GM20000 (cell line): ENCODE measurements at places on chromosomes 12 and 14.
A peak's percentile ranks its signal among the peaks of the same experiment; 100 is the strongest.

DNA sequence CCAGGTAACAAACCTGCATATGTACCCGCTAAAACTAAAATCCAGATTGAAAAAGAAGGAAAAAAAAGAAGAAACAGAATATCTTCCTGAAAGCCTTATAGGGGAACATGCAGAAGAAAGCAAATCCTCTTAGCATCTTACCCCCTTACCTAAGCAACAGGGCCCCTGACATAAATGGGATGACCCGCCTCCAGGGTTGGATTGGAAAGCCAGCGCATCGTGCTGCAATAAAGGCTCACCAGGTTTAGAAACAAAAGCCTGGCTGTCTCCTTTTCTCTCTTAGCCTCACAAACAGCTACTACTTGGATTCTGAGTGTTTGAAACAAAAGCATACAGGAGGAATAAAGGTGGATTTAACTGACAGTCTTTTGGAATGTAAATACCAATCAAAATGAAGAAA lies 13.8 kb upstream of the ADCK1 start:
- DNase-seq = no peak

- no peak for DNase-seq
Observed at GRCh38 chr12:91604897-91605296, 422.3 kb upstream of the DCN start.

DNA sequence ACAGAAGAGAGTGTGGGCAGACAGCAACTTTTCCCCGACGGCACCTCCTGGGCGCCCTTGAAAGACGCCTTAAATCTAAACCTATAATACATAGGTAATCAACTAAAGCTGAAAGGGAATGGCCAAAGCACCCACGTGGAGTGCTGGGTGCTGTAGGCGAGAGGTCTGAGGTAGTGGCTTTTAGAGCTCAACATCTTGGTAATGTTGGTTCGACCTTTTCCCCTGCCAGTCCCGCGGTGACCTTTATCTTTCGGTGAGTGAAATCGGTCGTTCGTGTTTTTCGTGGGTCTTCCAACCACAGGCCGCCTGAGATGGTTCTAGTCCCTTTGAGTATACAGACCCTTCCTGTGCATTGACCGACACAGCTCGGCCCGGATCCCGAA lies 9.1 kb downstream of the OR6S1 start:
- DNase-seq = no peak

DNA sequence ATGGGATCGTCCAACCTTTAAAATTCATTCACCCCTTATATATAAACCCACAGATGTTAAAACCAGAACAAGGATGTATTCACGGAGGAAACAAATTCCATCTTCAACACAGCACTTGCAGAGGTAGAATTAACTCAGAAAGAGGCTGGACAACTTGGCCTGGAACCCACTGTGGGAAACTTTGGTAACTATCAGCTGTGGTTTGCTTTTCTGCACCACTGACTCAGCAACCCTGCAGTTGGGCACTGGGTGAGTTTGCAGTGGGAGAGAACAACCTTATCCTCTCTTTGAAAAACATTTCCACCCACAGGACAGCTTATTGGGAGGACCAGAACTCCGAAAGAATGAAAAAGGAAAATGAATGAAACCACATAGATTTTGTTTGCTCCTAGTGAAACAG lies 66.3 kb downstream of the ZNF664 start:
- DNase-seq = no peak

DNA sequence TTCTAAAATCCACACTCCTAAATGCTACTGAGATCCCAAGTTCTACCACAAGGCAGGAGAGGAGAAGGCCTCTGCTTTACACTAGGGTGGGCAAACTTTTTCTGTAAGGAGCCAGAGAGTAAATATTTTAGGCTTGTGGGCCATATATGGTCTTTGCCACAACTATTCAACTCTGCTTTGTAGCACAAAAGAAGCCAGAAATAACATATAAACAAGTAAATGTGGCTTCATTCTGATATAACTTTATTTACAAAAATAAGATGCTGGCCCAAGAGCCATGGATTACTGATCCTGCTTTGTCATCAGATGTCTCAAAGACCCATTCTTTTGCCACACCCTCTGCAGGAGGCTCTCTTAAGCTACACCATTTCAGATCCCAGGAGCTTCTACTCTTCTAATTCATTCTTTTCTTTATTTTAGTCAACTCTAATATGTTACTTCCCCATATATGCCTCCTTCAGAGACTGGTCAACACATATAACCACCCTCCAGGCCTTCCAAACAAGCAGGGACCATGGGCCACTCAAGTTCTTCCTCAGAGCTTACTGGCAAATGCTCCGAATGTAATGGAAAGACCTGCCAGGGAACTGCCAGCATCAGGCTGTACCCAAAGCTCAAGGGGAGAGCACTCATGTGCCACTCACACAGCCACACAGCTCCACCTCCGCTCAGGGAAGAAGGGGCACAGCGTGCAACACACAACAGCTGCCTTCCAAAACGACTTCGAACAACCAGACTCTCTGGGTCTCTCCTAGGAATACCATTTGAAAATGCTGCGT lies 15.6 kb downstream of the APPL2 start:
- DNase-seq = no peak

DNA sequence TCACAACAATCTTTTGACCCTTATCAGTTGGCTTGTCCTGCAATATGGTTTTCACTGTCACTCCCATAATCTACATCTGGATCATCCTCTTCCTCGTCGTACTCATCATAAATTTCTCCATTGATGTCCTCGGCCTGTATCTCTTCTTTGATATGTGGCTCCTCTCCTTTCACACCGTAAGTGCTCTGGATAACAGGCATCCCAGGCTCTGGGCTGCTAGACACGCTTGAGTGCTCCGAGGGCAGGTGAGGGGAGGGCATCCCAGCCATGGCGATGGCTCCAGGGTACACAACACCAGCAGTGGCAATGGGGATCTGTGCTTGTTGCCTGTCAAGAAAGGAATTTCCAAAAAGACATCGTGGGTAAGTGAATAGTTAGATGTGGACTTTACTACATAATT lies 415.3 kb downstream of the SOX5 start:
- DNase-seq = no peak

GRCh38 chr12:105252901-105253300 lies 16.9 kb upstream of the APPL2 start:
- DNase-seq = no peak

GRCh38 chr12:54328595-54329337 lies 3.8 kb downstream of the COPZ1 start:
- DNase-seq = no peak

DNA sequence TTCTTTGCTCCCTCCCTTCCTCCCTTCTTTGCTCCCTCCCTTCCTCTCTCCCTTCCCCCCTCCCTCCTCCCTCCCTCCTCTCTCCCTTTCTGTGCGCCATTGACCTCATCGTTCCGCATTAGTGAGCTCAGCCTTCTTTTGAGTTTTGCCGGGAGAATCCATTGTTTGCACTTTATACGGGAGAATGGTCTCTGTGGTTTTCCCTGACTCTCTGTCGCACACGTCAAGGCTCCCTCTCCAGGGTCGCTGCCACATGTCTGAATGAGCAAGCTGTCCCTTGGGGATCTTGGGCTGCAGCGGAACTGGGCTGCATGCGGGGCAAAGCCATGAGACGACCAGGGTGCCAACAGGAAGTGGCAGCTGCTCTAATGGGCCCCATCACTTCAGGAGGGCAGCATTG lies 118.5 kb downstream of the GLT1D1 start:
- DNase-seq = no peak

GRCh38 chr14:30296931-30297405 lies 262.0 kb upstream of the G2E3 start:
- DNase-seq = no peak

DNA sequence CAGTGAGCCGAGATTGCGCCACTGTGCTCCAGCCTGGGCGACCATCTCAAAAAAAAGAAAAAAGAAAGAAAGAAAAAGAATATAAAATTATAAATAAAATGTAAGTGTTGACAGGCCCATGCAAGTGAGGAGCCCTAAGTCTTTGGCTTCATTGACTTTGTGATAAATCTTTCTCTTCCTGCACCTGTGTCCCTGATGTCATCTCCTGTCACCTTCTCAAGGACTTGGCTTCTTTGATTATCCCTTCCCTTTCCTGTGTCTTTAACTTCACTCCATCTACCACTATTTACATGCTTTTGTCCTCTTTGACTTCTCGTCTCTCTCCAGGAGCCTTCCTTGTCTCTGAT lies 33.6 kb upstream of the WNK1 start:
- DNase-seq = no peak

DNA sequence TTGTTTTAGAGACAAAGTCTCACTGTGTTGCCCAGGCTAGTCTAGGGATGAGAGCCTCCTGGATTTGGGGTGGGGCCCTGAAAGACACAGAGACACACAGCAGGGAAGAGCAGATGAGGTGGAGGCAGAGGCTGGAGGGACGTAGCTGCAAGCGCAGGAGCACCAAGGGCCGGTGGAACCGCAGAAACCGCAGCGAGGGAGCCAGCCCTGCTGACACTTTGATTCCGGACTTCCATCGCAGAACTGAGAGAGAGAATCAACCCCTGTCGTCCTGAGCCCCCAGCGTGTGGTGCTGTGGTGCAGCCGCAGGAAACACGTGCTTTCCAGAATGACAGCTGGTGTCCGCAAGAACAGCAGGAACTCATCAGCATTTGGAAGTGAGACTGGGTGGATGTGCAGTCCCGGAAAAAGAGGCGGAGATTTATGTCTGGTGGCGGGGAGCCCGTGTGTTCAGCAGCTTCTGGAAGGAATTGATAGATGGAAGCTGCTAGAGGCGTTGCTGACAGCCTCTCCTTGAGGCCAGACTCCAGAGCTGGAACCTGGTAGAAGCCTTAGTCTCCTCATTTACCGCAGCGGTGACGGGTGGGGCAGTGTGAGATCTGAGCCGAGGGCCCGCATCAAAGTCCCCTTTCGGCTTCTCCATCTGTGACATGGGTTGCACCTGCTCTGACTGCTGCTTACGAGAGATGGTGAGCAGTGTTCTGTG lies 21.9 kb upstream of the KLC1 start:
- DNase-seq = peak; percentile 47

DNA sequence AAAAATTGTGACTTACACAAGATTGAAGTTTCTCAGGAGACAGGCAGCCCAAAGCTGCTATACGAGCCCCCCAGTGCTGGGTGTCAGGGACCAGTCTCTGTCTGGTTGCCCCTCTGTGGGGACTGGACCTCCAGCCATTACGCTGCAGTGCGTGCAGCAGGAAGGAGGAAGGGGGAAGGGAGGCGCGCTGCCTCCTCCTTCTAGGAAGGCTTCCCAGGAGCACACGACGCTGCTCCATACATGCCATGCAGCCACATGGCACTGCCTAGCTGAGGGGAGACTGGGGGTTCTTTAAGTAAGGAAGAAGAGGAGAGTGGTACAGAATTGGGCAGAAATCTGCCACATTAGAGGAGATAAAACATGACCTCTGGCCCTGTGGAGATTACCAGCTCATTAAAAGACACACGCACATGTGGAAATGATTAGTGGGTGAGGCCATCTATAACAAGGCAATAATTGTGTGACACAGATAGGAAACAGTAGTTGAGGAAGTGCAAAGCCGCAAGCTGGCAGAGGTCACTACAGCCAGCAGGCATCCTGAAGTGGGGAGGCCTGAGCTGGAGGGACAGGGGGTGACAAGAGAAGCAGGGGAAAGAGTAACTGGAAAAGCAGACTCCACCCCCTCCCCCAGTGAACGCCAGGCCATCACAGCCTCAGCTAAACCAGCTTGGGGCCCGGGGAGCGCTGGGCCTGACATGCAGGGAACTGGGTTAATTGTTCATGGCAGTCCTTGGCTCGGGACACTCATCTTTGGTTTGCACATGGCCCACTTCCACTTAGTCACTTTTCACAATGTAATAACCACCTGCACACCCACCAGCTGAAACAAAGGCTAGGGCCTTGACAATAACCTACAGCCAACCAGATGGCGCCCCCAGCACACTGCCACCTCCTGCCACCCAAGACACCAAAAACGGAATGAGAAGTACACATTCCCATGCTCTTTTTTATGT lies 39.6 kb downstream of the CCDC88C start:
- no peak for DNase-seq

DNA sequence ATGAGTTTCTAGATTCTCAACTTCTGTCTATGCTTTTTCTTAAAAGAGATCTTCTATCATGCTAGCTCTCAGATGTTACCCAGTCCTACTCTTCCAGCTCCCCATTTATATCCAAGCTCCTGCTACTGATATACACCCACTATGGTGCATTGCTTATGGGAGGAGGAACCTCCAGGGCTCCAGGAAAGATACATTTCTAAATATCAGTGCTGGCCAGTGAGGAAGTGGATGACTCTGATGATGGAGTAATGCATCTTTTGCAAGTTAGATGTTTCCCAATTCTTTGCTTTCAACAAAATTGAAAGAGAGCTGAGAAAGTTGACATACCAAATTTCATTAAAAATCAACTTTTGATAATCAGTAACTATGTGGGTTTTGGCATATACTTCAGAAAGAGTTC lies 105.7 kb upstream of the RESF1 start:
- DNase-seq = no peak

GRCh38 chr12:47889040-47889439 lies 15.8 kb downstream of the VDR start:
- no peak for DNase-seq

GRCh38 chr12:32454866-32455265 lies 55.5 kb downstream of the FGD4 start:
- no peak for DNase-seq

DNA sequence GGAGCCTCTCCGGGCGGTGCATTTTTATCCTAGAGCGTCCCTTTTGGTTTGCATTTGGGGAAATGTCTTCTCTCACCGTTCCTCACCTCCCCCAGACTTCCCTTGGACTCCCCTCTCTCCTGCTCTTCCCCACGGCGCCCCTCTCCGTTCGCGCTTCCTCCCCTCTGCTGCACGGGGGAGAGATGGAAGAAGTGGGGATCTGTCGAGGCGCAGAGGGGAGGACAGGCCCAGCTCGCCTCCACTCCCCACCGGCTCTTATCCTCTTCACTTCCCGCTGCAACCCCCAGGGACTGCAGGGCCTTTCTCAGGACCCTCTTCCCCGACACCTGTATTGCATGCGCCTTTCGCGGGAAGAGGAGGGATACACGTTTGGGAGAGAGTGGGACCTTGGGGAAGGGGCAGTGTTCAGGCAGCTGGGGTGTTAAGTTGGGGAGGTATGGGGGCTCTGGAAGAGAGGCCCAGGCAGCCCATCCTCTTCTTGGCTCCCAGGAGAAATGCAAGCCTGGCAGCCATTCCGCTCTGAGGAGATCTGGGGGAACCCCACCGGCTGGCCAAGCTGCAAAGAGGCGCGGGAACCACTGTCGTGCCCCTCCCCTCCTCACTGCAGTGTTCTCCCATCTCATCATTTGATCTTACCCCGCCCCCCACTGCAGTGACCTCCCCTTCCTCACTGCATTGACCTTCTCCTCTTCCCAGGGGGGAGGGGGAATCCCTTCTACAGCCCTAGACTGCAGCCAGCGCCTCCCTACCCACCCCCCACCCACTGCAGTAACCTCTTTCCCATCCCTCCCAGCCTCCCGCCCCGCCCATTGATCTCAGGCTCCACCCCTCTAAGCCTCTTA lies 788 bp downstream of the ENO2 start:
- peak; percentile 58 for DNase-seq

- no peak for DNase-seq
Observed at GRCh38 chr12:108573317-108573716, 10.9 kb downstream of the ISCU start.

DNA sequence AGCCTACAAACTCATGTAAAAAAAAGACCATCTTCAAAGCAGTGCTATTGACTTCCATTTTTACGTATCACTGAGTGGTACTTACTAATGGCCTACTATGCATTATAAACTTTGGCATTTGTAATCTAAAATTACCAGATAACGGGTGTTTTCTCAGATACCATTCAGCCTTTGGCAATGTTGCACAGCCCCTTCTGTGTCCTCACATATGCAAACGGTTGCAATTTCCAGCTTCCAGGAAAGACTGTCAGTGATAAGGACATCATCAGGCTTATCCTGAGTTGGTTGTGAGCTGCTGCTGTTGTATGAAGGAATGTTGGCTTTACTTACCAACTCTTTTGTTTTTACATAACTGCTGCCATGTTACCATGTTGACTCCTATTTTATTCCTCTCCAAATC lies 1.6 kb upstream of the SLC6A13 start:
- no peak for DNase-seq
